ENCODE measurements at places on chromosomes 16 and 17.

DNA sequence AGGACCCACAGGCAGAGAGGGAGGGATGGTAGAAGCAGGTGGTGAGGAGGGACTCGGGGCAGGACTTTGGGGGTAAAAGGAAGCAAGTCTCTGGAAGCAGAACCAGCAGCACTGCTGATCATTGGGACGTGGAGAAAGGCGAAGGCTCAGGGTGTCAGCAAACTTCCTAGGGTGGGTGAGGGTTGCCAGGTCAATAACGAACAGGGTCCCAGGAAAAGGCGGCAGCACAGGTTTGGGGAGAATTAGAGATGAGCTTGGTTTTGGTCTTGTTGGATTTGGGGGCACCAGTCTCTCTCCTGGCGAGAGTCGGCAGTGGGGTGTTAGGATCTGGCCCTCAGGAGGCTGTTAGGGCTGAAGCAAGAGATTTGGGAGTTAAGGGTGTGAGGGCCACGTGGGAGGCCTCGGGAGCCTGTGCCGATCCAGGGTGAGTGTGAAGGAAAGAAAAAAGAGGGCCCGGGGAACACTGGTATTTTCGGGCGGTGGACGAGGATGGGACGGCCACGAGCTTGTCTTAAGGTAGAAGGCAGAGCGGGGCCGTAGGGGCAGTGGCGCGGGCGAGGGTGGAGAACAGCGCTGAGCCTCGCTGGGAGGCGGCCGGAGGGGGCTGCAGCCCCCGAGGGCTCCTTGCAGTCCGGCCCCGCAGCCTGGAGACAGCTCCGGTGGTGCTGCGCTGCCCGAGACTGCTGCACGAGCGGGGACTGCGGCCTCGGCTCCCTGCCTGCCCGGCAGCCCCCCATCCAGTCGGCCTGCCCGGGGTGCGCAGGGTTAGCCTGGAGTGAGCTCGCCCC is 765 bp upstream of the ADORA2B start:
- DNase-seq, result peak; percentile 46

DNA sequence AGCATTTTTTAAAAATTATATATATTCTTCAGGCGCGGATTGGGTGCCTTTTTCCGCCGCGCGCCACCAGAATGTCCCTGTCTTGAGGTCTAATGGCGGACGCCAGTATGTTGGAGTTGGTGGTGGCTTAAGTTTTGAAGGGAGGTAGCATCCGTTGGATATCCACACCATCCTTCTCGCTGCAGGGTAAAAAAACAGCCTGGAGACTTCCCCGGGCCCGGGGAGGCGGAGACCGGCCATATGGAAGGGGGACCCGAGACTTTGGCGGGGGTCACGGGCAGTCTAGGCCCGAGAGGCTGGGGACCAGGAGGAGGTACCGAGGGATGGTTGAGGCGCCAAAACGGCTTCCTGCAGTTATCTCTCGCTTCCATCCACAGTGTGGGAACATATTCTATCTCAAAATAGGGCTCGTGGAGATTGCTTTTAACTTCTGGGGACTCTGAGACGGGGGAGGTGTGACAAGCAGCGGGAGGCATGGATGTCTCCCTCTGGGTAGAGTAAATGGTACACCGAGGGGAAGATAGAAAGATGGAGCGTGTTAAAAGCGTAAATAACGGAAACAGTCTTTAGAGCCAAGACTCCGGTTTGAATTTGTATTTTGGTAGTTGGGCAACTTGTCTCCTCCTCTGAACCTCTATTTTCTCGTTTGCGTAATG is at the start of gene SF3B3:
TSS of gene SF3B3 (plus strand) at position 74 of the 656 bp plus-strand sequence. CDS start 2,841 bp downstream, outside the sequence.
- DNase-seq, result peak; percentile 79

GRCh38 chr16:67259705-67260104 is 10.9 kb downstream of the SLC9A5 start:
- no peak for DNase-seq

DNA sequence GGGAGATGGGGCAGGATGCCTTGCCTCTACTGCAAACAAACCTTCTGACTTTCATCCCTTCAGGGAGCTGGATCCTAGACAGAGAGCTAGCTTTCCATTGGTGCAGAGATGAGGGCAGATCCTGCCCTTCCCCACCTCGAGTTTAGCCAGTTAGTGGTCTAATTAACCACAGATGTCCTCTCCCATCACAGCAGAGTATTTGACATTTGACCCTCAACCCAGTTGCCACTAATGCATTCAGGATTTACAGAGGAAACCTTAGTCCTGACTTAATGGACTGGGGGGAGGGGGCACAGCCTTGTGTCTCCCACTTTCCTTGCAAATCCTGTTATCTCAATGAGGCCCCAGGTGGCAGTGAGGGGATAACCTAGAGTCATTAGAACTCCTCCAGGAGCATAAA is 10.2 kb downstream of the PIP4K2B start:
- peak; percentile 94 for DNase-seq

GRCh38 chr17:60167065-60167741 is 17.4 kb downstream of the CA4 start:
- DNase-seq, result no peak

- no peak for DNase-seq
Measured at GRCh38 chr17:74442291-74442669, 10.4 kb downstream of the GPRC5C start.

DNA sequence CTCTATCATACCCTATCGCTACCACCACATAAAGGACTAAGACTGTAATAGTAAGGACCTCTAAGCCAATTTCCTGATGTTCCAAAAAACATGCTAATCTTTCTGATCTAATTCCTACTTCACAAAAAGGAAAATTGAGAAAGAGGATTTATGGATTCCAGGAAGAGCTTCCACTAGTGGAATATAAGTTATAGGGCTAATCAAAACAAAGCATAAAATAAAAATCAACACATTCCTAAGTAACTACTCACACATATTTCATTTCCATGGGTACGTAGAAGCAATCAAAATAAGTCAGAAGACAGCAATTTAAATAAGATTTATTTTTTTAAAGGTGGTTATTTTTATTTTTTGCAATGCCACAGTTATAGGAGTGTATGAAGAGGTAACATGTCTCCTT is 12.4 kb downstream of the CCDC43 start:
- no peak for DNase-seq

DNA sequence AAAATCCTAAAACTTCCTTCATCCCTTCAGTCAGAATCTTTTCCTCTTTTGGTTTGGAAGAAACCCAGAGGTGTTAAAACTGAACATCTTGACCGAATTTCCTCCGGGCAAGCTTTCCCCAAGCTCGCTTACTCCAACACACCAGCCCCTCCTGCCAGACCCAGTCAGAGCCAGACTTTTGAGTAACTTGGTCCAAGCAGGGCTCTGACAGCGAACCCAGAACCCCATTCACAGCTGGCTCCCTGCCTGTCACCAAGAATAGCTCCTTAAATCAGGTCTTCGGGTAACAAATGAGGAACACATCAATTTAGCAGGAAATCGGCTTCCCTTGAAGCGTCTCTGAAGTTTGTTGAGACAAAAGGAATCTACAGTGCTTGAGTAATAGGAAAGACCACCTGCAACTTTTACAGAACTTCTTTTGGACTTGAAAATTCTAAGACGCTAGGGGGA is 27.3 kb downstream of the GAS7 start:
- DNase-seq, result no peak

- DNase-seq, result no peak
Measured at GRCh38 chr17:31283841-31284240, 13.2 kb downstream of the OMG start.

- DNase-seq, result no peak
Measured at GRCh38 chr16:17408296-17408695, 62.5 kb downstream of the XYLT1 start.

DNA sequence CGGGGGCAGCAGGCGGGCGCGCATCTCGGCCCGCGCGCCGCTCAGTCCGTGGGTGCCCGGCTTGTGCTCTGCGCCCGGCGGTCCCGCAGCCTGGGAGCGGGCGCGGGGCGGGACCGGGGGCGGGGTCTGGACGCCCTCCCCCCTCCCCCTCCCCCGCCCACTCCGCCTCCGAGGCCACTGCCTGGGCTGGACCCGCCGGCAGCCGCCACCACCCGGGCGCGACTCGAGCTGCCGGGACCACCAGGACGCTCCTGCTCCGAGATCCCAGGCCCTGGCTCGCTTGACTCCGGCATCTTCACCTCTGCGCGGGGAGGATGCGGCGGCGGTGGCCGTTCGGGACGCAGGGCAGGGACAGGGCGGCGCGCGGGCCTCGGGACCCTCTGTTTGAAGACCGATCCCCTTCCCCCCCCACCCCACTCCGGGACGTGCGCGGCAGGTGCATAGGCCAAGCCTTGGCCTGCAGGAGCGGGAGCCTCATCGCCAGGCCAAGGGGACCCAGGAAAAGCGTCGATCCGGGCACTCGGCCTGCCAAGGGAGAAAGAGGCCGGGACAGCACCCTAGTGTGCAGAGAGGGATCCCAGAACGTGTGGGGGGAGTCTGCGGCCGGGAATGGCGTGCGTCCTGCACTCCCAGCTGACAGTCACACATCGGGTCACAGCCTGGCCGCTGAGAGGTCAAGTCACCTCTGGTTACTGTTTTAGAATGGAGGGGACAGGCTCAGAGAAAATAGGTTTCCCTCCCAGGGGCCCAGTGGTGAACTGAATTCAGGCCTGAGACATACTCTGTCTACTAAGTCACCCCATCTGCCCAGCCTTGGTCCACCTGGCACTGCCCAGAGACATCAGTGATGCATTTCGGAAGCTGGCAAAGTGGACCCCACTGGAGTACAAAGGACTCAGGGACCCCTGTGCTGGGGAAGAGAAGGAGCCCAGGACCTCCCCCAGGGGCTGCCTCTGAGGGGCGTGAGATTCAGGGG is at the start of gene HS3ST6:
TSS of gene HS3ST6 (minus strand) at position 65 of the 976 bp plus-strand sequence. CDS start 92 bp downstream, outside the sequence.
- no peak for DNase-seq

GRCh38 chr17:57838857-57839570 is 10.8 kb downstream of the MRPS23 start:
- DNase-seq, result no peak

DNA sequence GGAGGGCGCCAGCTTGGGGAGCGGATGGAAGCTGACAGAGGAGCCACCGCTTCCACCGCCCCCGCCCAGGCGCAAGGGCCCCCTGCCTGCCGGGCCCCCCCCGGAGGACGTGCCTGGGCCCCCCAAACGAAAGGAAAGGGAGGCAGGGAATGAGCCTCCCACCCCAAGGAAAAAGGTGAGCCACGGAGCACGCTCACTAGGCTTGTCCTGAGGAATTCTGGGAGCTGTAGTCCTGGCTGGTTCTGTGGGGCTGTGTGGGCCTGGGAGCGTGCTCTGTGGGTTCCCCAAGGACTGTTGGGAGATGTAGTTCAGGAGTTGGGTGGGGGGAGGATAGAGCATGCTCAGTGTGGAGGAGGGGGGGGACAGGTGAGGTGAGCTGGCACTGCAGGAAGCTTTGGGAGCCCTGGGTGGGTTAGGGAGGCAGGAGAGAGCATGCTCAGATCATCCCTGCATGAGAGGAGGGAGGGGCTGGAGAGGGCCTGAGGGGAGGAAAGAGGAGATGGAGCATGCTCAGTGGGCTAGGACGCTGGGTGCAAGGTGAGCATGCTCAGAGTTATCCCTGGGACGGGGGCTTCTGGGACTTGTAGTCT is 4.5 kb downstream of the FBXL19 start:
- peak; percentile 97 for DNase-seq

DNA sequence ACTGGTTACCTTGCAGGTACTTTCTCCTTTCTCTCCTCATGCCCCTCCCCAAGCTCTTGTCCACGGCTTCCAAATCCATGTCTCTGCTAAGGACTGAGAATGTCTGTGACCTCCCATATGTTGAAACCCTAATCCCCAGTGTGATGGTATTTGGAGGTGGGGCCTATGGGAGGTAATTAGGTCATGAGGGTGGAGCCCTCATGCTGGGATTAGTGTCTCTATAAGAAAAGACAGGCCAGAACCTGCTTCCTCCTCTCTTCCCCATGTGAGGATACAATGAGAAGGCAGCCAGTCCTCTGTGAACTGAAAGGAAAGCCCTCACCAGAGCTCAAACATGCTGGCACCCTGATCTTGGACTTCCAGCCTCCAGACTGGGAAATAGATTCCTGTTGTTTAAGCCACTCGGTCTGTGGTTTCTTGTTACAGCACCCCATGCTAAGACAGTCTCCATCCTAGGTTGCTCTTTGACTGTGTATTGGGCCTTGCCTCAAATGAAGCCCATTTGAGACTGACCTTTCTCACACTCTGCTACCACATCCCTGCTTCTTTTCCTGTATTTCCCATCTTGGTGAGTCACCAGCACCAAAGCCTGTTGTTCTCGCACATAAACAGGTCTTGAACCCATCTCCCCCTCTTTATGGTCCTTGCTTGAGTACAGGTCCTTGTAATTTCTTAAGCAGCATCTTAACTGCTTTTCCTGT is 135.0 kb downstream of the CDK5R1 start:
- DNase-seq, result peak; percentile 92

GRCh38 chr17:50855708-50856330 is 10.3 kb downstream of the TOB1 start:
- DNase-seq, result no peak

GRCh38 chr16:81410643-81411293 is 33.8 kb upstream of the CMIP start:
- DNase-seq, result peak; percentile 39

GRCh38 chr16:52547004-52547833 is at the start of gene TOX3:
Gene TOX3 (minus strand): TSS chr16:52547143. CDS start chr16:52546723, 420 bp downstream.
- DNase-seq, result peak; percentile 48

- DNase-seq, result no peak
Measured at GRCh38 chr16:84973236-84973635, 38.1 kb downstream of the ZDHHC7 start.

DNA sequence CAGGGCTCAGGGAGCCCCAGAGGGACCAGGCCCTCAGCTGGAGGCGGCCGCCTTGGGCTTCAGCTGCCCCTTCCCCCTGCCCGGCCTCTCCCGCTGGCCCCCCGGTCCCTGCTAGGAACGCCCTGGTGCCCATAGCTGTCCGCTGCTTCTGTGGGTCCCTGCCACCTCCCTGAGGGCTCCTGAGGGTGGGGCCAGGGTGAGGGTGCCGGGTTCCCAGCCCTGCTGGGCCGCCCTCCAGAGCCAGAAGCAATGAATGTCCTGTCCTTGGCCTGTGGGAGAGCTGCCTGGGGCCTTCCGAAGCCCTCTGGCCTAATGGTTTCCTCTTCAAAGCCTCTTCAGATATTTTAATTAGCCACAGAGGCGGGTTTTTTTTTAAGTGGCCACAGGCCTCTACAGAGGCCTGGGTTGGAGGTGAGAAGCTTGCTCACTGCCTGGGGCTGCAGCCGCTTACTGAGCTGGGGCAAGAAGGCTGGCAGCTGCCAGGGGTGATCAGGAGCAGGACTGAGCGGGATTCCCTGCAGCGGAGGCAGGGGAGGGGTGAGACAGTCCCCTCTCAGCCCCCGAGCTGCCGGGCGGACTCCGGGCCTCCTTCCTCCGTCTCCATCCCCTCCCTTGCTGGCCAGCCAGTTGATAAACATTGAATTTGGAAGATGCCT is 9.9 kb downstream of the CENPX start:
- DNase-seq, result peak; percentile 48

GRCh38 chr16:53771655-53772497 is 67.9 kb downstream of the FTO start:
- no peak for DNase-seq

GRCh38 chr17:73325527-73325842 is 13.7 kb upstream of the CDC42EP4 start:
- DNase-seq, result no peak

GRCh38 chr17:64055183-64056142 is 35.0 kb upstream of the ICAM2 start:
- DNase-seq, result no peak

- peak; percentile 55 for DNase-seq
Measured at GRCh38 chr17:46876353-46876887, 25.0 kb downstream of the WNT9B start.

Measured in mesendoderm (in vitro differentiated cells).